ENCODE measurements at places on chromosomes 5 and 9.

- DNase-seq = peak; percentile 12
Observed at GRCh38 chr5:159098603-159099436, 896 bp downstream of the EBF1 start.

DNA sequence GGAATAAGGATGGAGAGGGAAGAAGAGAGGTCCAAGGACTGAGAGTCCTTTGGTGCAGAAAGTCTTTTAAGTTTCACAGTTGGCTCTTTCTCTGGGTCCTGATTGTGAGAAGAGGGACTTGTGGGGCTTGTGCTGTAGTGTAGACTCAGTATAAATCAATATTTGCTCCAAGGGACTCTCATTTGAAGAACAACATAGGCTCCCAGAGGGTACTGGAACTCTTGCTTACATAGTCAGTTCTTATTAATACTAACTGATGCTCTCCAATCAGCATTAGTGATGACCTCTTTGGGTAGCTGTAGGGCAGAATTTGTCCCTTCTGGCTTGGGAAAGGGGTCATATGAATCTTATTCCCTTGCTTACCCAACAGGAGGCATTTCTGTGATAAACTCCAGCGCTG lies 62.5 kb upstream of the CXCL14 start:
- DNase-seq = no peak

GRCh38 chr9:123465304-123465703 lies 109.3 kb downstream of the CRB2 start:
- no peak for DNase-seq

GRCh38 chr5:80389580-80389979 lies 18.3 kb upstream of the ZFYVE16 start:
- DNase-seq = no peak

- DNase-seq = no peak
Observed at GRCh38 chr5:172104801-172105701, 83.0 kb downstream of the STK10 start.

- DNase-seq = no peak
Observed at GRCh38 chr5:569358-569867, 42.7 kb upstream of the CEP72 start.

- DNase-seq = no peak
Observed at GRCh38 chr5:168580227-168580508, 1.0 kb upstream of the PANK3 start.

- DNase-seq = no peak
Observed at GRCh38 chr9:70262366-70262765, 3.6 kb downstream of the SMC5 start.
